ENCODE measurements at places on chromosomes 2 and 18.

GRCh38 chr18:2874765-2875164 lies 28.0 kb downstream of the EMILIN2 start:
- DNase-seq: no peak

GRCh38 chr2:21656330-21657075 lies 532.7 kb downstream of the TDRD15 start:
- DNase-seq: no peak

DNA sequence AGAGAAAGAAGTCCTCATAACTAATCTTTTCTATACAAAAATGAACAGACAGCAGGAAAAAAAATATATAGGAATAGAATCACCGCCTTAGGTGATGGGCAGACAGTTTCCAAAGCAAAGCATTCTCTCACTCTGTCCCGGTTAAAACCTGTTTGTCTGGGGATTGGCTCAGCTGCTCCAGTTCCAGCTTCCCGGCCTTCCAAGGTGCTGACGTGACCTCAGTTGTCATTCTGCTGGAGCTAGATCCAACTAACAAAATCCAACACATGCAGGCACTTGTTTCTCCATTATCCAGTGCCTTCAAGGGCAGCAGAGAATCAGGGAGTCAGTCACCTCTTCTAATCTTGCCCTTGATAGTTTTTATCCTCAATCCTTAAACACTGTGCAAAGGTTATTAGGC lies 52.8 kb downstream of the IKZF2 start:
- no peak for DNase-seq

DNA sequence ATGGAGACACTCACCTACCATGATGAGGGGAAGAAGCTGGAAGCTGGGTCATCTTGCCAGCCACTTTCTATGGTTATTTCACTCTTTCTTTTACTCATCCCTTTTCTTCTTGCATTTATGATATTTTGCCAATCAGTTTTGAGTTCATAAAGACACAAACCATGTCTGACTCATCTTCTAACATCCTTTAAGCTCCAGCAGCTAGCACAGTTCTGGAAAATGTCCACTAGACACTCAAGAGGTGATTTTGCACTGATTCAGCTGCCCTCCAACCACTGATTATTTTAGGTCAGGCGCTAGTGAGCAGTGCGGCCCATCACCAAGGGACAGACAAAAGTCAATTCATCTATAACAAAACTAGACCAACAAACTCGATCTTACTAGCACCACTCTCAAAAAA lies 537.1 kb upstream of the ID2 start:
- no peak for DNase-seq

DNA sequence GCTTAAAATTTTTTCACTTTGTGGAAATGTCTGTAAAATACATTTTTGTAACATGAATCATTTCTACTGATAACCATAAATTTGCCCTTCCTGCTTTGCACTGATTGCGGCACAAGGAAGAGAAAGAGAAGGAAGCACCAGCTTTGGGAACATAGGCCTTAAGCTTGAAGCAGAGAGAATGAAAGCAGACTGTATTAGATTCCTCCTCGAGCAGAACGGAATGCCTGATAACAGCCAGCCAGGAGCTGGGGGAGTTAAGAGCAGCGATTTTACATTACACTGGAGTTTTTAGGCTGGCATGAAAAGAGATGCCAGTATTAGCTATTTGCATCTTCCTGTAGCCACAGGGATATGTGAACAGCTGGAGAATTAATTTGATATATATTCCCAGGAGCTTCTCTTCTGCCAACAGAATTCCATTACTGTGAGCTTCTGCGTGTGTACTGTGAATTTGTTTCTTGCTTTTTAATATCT lies 33.5 kb downstream of the CRIM1 start:
- DNase-seq: no peak

- DNase-seq: no peak
These were observed 10.2 kb upstream of the TEX261 start for GRCh38 chr2:71004857-71005256.

DNA sequence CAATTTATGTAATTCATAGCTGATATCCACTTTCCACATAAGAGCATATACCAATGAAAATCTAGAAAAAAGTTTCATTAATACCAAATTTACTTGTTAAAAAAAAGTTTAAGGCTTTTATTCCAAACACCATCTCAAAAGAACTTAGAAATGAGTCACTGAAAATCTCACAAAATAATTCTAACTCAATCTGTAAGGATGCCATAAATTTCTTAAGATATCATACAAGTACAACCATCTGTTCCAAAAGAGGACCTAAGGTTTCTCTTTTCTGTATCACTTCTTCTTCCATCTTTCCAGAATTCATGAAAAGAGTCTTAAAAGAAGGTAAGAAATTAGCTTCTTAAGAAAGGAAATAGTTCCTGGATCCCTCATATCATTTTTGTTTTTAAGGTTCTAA lies 60.4 kb downstream of the TRIP12 start:
- DNase-seq: no peak

- DNase-seq: no peak
These were observed 63.2 kb upstream of the NABP1 start for GRCh38 chr2:191614759-191615158.

DNA sequence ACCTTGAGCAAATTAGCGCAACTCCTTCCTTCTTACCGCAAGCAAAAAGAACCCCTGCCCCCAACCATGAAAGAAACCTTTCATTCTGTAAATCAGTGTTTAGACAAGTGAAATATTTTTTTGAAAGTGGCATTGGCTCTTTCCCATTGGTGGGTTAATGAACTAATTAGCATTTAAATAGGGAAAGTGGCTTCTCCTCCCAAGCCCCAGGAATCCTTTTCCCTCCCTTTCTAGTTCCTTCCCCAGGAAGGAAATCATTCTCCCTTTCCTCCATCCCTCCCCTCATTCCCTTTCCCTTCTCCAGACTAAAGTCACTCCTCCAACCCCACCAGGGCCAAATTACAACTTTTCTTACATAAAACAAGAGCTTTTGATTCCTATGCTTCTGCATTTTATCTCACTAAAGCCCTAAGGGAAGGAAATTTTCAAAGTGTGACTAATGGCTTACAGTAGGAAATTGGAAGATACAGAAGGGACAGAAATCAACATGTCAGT lies 22.9 kb upstream of the TYMS start:
- no peak for DNase-seq

DNA sequence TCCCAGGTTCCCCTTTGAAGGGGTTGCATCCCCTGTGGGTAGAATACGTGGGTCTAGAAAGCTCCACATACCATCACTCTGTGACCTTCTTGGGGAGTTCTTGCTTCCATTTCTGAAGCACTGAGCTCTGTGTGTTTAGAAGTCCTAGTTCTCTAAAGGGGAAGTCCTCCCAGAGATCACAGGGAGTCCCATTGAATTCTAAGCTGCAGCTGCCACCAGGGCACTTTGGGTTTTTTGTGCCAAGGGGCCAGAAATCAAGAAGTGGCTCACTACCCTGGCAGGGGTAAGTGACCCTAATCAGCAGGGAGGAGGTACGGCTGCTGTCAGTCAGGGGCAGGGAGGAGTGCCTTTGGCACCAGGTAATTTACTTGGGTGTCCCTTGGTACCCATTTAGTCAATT lies 70.9 kb downstream of the EHD3 start:
- DNase-seq: no peak

DNA sequence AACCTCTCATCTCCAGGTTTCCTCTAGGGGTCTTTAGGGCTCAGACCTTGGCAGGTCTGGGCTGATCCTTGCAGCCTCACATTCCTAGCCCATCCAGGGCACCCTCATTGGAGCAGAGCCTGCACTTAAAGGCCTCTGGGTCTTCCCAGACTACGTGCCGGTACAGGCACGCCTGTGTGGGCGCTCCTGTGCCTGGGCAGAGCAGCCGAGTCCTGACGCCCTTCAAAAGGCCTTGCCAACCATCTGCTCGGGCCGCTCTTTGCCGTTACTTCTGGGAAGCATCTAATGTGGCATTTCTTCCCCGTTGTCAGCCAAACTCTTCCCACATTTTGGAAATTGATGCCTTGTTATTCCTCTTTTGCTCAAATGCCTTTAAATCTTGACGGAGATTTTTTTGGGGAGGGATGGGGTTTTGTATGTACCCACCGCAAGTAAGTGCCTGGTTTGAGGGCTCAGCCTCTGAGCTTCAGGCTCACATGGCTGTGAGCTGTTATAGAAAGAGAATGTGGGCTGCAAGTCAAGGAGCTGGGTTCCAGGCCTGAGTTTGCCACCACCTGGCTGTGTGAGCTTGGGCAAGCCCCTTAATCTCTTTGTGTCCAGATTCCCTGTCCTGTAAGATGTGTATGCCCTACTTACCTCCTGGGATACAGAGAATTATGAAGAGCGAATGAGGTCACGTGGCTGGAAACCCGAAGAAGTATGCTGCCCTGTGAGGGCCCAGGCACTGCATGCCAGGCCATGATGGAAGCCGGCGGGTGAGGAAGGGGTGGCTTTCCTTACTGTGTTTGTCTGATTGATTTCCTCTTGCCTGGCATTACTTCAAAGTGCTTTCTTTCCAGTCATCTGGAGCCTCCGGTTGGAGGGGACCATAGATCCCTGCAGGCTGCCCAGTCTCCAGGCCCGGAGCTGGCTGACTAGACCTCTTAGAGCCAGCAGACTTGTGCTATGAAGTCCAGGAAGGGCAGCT lies 20.6 kb downstream of the EHD3 start:
- DNase-seq: no peak

- no peak for DNase-seq
These were observed 70.3 kb upstream of the IL1R2 start for GRCh38 chr2:101921319-101921952.

DNA sequence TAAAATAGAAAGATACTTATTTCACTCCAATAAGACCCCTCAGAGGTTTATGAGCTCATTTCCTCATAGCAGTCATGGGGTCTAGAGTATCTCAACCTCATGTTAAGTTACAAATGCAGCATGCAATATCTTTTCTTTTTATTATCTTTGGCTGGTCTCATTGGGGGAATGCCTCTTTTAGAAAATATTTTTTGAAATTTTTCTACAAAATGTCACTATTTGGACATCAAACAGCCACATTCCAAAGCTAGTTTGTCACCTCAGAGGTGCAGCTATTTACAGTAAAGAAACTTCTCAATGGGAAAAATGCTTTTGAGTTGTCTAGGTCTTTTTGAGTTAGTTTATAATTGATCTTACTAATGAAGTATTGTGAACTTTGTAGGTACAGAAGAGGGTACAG lies 370.7 kb upstream of the LRATD1 start:
- no peak for DNase-seq

- no peak for DNase-seq
These were observed 69.0 kb downstream of the ANKRD44 start for GRCh38 chr2:197241596-197241995.

Measured in T-helper 17 cell (primary cell).